ENCODE measurements at places on chromosomes 7 and 10.

DNA sequence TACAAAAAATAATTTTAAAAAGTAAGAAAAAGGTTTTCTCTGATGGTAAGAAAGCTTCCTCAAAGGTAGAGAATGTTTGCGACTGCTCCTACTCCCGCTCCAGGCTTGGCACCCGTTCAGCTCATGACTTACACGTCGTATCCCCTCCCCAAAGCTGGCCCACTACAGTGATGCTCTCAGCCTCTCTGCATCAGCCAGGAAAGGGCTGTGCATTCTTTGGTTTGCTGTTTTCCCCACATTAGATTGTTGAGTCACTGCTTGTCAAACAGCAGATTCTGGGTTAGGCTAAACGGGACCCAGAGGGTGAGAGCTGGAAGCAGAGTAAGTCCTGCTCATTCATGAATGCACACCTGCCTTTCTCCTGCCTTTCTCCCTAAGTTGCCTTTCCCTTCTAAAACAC, 54.7 kb upstream of the NMT2 start:
- no peaks in the 10 kb centered on the region for H3K27me3 ChIP-seq
- no peak overlapping the region for H3K4me3 ChIP-seq

DNA sequence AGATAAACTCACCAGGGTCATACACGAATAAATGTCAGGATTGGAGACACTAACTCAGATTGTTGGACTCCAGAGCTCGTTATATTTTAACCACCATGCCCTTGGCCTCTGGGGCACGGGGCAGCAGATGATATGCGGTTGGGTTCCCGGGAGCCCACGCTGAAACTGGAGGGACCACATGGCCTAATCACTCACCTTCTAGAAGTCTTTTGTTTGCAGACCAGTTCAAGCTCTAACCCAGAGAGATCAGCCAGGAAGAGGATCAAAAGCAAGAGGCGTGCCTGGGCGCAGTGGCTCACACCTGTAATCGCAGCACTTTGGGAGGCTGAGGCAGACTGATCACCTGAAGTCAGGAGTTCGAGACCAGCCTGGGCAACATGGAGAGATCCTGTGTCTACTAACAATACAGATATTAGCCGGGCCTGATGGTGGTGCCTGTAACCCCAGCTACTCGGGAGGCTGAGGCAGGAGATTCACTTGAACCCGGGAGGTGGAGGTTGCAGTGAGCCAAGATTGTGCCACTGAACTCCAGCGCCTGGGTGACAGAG, 42.6 kb upstream of the ECHDC3 start:
- H3K4me3 ChIP-seq = no peak overlapping the region
- peaks cover 70% of the 10 kb centered on the region for H3K4me1 ChIP-seq
- no peak overlapping the region for H3K27ac ChIP-seq
- no peak for DNase-seq
- H3K27me3 ChIP-seq = peaks cover 28% of the 10 kb centered on the region

DNA sequence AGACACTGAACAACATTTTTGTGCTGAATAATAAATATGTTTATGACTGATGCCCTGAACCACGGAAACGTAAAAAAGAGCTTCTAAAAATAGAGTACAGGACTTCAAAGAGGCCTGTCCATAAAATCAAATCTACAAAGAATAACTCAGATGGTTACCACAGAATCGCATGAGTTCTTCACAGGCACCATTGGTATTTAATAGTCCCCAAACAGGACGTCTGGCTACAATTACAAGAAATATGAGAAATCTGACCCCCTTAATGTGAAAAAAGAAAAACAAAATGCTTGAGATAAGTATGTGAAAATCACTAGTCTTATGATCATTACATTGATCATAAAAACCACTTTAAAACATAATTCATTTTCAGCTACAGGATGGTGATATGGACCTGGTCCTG, 20.8 kb downstream of the CYTH3 start:
- no peaks in the 10 kb centered on the region for H3K27me3 ChIP-seq
- DNase-seq = no peak
- H3K4me1 ChIP-seq = peaks cover 66% of the 10 kb centered on the region
- H3K27ac ChIP-seq = no peak overlapping the region

DNA sequence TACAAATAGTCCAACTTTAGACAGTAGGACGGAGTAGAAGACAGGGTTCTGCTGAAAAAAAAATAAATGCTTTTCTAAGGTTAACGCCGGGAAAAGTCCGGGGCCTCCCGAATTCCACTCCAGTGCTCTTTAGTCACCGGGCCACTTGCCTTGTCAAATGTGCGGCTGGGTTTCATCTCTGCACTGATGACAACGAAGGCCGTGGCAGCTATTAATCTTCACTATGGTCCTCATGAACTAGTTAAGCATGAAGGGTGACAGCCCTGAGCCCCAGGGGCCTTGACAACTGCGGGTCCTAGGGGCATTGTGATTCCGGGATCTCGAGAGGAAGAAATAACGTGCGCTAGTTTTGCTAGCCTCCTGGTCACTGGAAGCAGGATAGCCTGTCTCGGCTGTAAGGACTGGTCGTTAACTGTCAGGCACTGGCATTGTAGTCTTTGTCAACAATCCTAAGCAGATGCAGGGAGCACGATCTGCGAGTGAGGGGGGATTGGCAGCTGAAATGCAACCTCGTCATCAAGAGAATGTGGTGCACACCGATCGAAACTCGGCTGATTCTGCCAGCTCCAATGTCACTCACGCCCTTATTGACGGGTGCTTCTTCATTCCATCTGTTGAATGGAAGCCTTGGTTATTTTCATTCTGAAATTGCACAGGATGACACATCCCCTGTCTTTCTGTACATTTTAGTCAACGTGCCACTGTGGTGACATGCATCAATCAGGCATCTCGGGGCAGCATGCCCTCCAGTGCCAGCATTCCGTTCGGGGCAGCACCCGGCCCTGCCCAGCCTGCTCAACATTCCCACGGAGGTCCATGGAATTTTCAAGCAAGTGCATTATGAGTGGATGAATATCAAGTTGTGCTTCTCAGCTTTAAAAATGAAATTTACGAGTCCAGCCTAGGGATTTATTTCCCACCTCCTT, 51.6 kb upstream of the MGMT start:
- no peak for DNase-seq
- H3K27ac ChIP-seq = no peak overlapping the region
- peaks cover 29% of the 10 kb centered on the region for H3K4me1 ChIP-seq
- H3K4me3 ChIP-seq = no peak overlapping the region

DNA sequence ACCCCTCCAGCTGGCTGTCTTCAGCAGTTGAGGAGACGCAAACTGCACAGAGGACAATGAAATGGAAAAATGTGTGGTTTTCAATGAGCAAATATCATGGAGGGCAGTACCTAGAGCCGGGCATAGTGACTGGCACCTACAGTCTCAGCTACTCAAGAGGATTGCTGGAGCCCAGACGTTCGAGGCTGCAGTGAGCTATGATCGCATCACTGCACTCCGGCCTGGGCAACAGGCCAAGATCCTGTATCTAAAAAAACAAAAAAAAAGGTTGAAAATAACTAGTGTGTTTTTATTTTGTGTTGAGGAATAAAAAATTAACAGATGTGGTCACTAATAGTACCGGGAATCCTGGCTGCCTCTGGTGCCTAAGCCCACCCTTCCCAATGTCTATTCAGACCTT, 345.5 kb downstream of the GALNT17 start:
- peaks cover 7% of the 10 kb centered on the region for H3K27me3 ChIP-seq
- DNase-seq = no peak
- H3K4me3 ChIP-seq = no peak overlapping the region
- H3K27ac ChIP-seq = no peak overlapping the region
- peaks cover 8% of the 10 kb centered on the region for H3K36me3 ChIP-seq

- H3K36me3 ChIP-seq = no peaks in the 10 kb centered on the region
- H3K4me1 ChIP-seq = peaks cover 13% of the 10 kb centered on the region
- no peak overlapping the region for H3K27ac ChIP-seq
- peak; percentile 6 for DNase-seq
- peak overlapping the region; percentile 28 for H3K4me3 ChIP-seq
- peaks cover 4% of the 10 kb centered on the region for H3K27me3 ChIP-seq
Observed at GRCh38 chr10:10294881-10295529, 722.7 kb upstream of the CELF2 start.

DNA sequence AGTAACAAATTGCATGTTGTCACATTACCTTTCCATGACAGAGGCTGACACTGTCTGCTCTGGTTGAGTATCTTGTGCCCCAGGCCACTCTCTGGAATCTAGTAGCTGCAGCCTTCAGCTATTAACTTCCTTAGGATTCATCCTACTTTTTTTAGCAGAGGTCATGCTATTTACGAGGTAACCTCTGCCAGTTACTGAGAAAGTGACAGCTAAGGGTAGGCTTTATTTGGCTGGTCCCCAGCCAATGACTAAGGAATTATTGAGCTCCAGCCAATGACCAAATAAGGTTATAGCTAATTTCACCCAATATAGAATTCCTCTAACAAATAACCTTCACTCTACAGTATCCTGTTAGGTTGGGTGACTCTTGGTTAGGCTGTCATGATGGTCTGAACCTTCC, 1361.7 kb downstream of the XPNPEP1 start:
- H3K36me3 ChIP-seq = no peaks in the 10 kb centered on the region
- no peaks in the 10 kb centered on the region for H3K4me1 ChIP-seq
- H3K27me3 ChIP-seq = peaks cover 9% of the 10 kb centered on the region
- H3K4me3 ChIP-seq = no peak overlapping the region

DNA sequence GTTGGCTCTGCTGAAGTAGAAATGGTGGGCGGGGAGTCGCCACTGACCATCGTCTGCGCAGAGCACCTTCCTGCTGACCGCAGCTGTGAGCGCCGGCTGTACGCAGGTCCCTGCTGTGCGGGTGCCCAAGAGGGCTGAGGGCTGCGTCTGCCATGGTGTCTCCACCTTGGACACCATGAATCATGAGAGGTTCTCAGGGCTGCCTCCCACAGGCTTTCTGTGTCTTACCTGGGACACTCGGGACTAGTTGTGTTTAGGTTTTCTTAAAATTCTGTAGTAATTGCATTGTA, 44.9 kb upstream of the PRKAR1B start:
- no peak overlapping the region for H3K27ac ChIP-seq
- H3K4me1 ChIP-seq = peaks cover 25% of the 10 kb centered on the region
- H3K4me3 ChIP-seq = no peak overlapping the region
- DNase-seq = no peak

- H3K4me1 ChIP-seq = peaks cover 28% of the 10 kb centered on the region
- H3K27ac ChIP-seq = no peak overlapping the region
- H3K27me3 ChIP-seq = peaks cover 2% of the 10 kb centered on the region
- no peaks in the 10 kb centered on the region for H3K36me3 ChIP-seq
- H3K4me3 ChIP-seq = no peak overlapping the region
Observed at GRCh38 chr7:28062197-28062991, 118.2 kb downstream of the JAZF1 start.

GRCh38 chr10:91220954-91221675, 652 bp downstream of the PCGF5 start:
- H3K4me3 ChIP-seq = peak overlapping the region; percentile 88
- H3K27ac ChIP-seq = no peak overlapping the region
- H3K36me3 ChIP-seq = no peaks in the 10 kb centered on the region
- H3K4me1 ChIP-seq = peaks cover 6% of the 10 kb centered on the region
- H3K27me3 ChIP-seq = peaks cover 53% of the 10 kb centered on the region

DNA sequence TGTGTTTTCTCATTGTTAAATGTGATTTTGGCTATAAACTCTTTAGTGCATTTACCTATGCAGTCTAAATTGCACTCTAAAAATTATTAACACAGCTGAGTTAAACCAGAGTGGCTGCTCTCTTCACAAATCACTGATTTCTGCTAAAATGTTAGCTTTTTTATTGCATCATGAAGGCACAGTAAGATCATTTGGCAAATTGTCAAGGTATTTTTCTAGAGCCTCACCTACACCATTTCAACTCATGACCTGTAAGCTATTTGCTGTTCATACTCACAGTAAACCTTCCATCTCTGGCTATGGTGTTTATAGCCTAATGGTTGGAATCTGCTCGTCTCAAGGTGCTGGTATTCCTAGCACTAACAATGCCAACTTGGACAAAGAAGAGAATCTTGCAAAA, 25.7 kb downstream of the NDUFB2 start:
- H3K36me3 ChIP-seq = peaks cover 16% of the 10 kb centered on the region
- no peak for DNase-seq
- no peak overlapping the region for H3K4me3 ChIP-seq

DNA sequence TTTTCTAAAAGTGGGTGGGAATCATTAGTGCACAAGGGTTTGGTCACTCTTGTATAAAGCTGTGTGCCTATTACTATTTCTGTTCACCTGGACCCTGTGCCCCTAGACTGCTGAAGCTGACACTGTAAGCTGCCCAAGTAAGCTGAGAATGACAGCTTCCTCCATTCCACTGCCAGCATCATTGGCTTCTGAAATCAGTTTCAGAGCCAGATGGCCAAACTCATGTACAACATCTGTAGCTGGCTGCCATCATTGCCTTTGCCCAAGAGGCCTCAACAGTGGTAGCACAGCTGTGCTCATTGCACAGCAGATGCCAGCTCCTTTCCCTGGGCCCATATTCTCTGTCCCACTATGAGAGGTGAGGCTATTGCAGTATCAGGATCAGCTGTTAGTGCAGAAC, 165.7 kb downstream of the CPEB3 start:
- no peak overlapping the region for H3K27ac ChIP-seq
- H3K4me1 ChIP-seq = peaks cover 30% of the 10 kb centered on the region
- H3K4me3 ChIP-seq = no peak overlapping the region

GRCh38 chr7:158024881-158025280, 562.7 kb downstream of the PTPRN2 start:
- H3K4me1 ChIP-seq = peaks cover 39% of the 10 kb centered on the region
- no peak for DNase-seq
- peaks cover 16% of the 10 kb centered on the region for H3K27me3 ChIP-seq
- no peak overlapping the region for H3K4me3 ChIP-seq
- no peak overlapping the region for H3K27ac ChIP-seq

DNA sequence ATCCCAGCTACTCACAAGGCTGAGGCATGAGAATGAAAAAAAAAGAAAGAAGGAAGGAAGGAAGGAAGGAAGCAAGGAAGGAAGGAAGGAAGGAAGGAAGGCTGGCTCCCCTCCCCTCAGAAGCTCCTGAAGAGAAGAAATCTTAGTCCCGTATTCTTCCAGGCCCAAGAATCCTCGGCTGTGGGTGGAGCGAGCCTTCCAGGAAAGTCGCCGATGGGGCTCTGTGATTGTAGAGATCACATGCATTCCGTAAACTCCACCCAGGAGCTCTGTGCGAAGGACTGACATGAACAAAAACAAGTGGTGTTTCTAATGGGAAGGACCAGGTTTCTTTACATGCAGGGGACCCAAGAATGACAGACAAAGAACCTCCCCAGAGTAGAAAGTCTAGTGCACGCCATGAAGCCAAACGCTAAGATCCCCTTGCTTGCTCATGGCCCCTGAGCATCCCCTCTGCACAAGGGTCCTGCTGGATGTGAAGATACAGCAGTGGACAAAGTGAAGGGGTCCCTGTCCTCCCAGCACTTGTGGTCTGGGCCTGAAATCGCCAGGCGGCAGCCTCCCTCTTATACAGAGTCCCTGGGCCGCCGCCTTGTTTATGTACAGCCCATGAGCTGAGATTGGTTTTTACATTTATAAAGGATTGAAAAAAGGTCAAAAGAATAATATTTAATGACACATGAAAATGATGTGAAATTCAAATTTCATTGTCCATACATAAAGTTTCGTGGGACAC, 25.2 kb downstream of the CNPY1 start:
- H3K4me1 ChIP-seq = no peaks in the 10 kb centered on the region
- no peak overlapping the region for H3K4me3 ChIP-seq
- no peaks in the 10 kb centered on the region for H3K36me3 ChIP-seq
- no peak for DNase-seq

DNA sequence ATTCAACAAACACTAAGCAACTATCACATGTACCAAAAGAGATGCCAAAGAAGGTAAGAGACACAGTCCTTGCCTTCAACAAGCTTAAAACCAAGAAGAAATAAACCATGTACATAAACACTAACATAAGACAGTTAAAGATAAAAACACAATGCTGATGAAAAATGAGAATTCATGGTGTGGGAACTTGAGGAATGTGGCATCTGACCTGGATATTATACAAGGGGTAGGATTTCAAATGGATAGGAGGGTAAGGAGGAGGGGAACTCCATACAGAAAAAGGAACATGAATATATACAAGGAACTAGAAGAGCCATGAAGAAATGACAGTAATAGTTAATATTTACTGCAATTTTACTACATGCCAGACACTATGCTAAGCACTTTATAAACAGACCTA, 11.0 kb downstream of the HIBADH start:
- H3K27me3 ChIP-seq = no peaks in the 10 kb centered on the region
- no peak overlapping the region for H3K4me3 ChIP-seq
- DNase-seq = no peak
